ENCODE measurements at places on chromosomes 12 and 14. TPM values are rescaled to one million over a fixed set of nuclear protein-coding genes. Genes with fewer than 3 reads are reported as not detected.

Gene POTEG
- not detected for polyA plus RNA-seq

Gene CCDC177
- polyA plus RNA-seq = 0.08 TPM

GRCh38 chr14:101173698-101174521, 270.4 kb upstream of the RTL1 start:
- DNase-seq = no peak

DNA sequence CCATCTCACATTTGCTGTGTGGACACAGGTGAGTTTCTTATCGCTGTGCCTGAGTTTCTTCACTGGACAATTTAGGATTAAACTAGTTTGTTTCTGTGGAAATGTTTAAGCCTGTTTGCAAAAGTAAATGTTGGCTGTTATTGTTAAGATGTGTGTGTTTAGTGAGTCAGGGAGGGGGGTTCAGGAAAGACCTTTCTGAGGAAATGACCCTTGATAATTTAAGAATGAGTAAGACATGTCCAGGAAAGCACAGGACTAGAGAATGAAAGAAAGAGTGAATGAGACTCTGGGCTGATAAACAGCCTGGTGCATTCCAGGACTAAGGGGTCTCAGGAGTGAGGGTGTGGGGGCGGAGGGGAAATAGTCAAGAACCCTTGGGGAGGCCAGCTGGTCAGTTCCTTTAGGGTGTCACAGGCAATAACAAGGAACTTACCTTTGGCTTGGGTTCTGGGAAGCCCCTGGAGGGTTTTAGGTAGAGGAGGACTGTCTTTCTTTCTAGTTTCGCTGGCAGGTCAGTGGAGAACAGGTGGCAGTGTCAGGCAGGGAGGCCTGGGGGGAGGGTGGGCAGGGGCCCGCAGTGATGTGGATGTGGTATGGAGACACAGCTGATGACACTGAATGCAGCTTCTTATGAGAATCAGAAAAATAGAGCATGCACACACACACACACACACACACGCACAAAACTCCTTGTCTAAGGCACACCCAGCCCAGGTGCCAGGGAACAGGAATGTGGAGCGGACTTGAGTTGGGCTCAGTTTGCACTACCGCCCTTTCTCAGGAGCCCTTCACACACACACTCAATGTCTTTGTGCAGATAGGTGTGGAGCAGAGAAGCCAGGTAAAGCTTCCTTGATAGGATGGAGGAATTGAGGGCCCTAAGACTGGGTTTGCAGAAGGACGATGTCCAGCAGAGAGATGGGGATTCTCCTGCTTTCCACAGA, 1005.5 kb downstream of the VRK1 start:
- no peak for DNase-seq

- DNase-seq = no peak
Measured at GRCh38 chr14:96863327-96863985, 66.3 kb downstream of the VRK1 start.
